GM23248 (cell line): ENCODE measurements at places on chromosomes 4 and X. TPM values are rescaled to one million over a fixed set of nuclear protein-coding genes. Genes with fewer than 3 reads are reported as not detected.

Gene GATA1
- total RNA-seq: not detected in 2 replicates

Gene TEX11
- not detected in 2 replicates for total RNA-seq

GRCh38 chr4:1600811-1601532 is 83.1 kb downstream of the FAM53A start:
- H3K4me1 ChIP-seq: no peaks in the 10 kb centered on the region
- H3K27me3 ChIP-seq: no peaks in the 10 kb centered on the region
- DNase-seq: no peak
- no peaks in the 10 kb centered on the region for H3K36me3 ChIP-seq
- no peak overlapping the region for H3K27ac ChIP-seq

DNA sequence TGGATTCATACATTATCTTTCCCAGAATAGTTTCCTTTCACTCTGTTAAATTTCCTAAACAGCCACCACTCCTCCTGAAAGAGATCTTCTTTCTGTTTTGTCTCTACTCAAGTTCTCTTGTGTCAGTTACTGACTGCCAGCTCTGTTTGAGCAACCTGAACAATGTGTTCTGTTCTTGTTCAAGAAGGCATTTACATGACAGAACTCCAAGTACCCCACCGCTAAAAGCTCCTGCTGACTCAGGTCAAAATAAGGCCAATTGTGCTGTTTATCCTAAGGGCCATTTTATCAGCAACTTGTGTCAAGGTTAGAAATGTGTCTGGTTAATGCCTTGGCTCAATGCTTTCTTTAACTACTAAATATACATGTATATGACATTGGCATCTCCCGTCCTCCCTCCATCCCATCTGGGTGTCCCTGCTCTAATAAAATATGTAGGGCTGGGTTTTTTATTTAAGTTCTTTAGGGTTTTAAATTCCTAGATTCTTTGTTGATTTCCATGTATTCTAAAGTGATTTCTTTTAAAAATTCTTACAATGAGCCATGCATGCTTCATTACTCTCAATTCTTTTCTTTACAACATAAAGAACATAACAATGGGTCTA is 144.3 kb upstream of the PAQR3 start:
- H3K36me3 ChIP-seq: no peaks in the 10 kb centered on the region
- H3K4me1 ChIP-seq: no peaks in the 10 kb centered on the region
- no peak overlapping the region for H3K4me3 ChIP-seq
- no peak overlapping the region for H3K27ac ChIP-seq
- no peak for DNase-seq

- no peaks in the 10 kb centered on the region for H3K36me3 ChIP-seq
- no peaks in the 10 kb centered on the region for H3K27me3 ChIP-seq
- peak; percentile 56 for DNase-seq
- 0 out of 2 replicates have a peak overlapping the region, but pooled peaks have one; percentile 15 for H3K27ac ChIP-seq
Measured at GRCh38 chrX:109857584-109858228, 124.6 kb upstream of the ACSL4 start.

- H3K27me3 ChIP-seq: no peaks in the 10 kb centered on the region
- no peak overlapping the region for H3K27ac ChIP-seq
- DNase-seq: no peak
Measured at GRCh38 chr4:97819294-97819693, 324.0 kb downstream of the STPG2 start.
